Panc1 (cell line): ENCODE measurements at places on chromosomes 3 and 15.
A peak's percentile ranks its signal among the peaks of the same experiment; 100 is the strongest.

DNA sequence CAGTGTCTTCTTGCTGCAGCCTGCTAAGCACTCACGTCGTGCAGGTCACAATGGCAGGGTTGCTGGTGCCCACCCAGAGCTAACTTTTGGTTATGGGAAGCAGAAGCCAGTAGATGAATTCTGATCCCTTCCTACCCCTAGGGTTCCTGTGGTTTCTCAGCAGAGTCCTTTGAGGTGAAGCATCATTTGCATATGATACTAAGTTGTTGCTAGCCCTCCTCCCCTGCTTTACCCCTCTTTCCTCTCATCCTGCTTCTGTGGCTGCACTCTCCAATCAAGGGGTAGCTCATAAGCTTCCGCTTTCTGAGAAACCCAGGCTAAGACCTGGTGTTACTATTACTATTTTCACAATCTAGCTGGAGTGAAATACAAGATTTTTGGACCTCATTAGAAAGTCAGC lies 22.1 kb upstream of the HEG1 start:
- DNase-seq, result no peak

DNA sequence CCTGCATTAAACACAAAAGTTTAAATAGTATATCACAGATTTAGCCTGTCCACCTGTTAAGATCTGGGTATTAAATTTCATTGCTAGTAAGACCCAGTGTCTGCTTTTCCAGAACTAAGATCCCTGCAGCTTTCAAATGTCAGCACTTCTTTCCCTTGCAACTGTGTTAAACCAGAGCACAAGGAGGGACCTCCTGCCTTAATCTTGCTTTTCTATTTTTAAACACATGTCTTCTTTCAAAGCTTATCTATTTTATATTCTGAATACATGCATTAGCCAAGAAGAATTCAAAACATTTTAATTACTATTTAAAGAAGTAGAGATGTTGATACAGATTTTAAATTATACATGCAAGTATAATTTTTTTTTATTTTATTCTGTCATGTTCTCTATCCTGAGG lies 315.1 kb downstream of the ARPP21 start:
- no peak for DNase-seq

DNA sequence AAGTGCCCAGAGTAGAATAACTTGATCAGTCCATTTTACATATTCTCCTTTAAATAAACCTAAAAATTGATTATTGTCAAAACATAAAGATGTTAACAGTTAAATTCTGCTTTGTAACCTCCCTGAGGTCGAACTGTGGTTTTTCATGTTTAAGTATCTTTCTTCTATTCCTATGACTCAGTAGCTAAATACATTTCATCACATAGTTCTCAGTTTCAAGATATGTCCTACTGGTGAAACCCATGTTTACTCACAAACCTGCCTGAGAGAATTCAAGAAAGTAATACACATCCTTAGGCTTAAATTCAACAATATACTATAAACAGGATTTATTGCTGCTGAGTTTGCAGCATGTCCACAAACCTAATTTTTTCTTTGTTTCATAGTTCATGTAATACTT lies 692.9 kb downstream of the ZPLD1 start:
- DNase-seq, result no peak

DNA sequence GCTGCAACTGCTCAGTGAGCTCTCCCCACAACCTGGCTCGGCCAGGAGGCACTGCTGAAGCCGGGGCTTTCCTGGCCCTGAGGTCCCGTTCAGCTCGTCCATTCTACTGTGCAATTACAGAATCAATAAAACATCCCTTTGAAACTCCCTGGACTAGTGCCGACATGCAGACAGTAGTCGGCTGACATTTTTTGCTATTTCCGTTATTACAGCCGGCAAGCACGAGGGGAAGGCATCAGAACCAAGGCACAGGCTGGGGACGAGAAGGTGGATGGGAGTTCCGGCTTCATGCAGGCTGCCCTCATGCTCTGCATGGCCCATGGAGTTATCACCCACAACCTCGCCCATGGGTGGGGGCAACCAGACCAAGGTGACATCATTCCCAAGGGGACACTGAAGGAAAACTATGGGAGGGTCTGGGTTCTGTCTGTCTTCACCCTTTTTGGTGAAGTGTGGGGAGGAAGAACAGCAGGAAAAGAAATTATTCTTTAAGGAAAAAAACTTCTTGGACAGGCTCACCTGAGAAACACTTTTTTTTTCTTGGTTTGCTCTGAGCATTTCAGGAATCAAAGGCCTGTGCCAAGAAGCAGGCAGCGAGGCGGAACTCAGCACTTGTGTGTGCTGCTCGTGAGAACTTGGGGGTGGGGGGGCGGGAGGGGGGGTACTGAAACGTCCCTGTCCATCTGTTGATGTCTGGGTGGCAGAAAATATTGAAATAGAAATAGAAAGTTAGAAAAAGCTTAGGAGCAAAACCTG lies 154.5 kb downstream of the FOXP1 start:
- no peak for DNase-seq

- no peak for DNase-seq
Observed at GRCh38 chr3:109943181-109943580, 605.8 kb upstream of the DPPA4 start.

- no peak for DNase-seq
Observed at GRCh38 chr3:152818027-152818426, 16.9 kb upstream of the P2RY1 start.

DNA sequence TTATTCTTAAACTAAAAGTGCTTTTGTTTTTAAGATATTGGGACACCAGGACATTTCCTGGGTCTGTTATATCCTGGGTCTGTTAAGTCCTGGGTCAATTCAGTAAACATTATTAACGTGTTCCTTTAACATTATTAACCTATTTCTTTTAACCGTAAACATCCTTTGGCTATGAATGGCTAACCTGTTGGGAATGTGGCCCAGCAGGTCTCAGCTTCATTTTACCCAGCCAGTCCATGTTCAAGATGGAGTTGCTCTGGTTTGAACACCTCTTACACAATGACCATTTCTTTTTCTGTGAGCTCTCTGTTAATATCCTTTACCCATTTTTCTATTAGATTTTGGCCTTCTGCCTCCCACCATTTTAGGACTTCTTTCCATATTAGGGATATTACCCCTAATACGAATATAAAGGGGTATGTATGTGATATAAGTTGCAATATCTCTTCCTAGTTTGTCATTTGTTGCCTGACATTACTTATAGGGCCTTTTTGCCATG lies 88.9 kb upstream of the NEDD4 start:
- no peak for DNase-seq

GRCh38 chr15:90620379-90621067 lies 90.8 kb downstream of the CRTC3 start:
- no peak for DNase-seq

- DNase-seq, result no peak
Observed at GRCh38 chr15:39438799-39439592, 141.9 kb upstream of the THBS1 start.

DNA sequence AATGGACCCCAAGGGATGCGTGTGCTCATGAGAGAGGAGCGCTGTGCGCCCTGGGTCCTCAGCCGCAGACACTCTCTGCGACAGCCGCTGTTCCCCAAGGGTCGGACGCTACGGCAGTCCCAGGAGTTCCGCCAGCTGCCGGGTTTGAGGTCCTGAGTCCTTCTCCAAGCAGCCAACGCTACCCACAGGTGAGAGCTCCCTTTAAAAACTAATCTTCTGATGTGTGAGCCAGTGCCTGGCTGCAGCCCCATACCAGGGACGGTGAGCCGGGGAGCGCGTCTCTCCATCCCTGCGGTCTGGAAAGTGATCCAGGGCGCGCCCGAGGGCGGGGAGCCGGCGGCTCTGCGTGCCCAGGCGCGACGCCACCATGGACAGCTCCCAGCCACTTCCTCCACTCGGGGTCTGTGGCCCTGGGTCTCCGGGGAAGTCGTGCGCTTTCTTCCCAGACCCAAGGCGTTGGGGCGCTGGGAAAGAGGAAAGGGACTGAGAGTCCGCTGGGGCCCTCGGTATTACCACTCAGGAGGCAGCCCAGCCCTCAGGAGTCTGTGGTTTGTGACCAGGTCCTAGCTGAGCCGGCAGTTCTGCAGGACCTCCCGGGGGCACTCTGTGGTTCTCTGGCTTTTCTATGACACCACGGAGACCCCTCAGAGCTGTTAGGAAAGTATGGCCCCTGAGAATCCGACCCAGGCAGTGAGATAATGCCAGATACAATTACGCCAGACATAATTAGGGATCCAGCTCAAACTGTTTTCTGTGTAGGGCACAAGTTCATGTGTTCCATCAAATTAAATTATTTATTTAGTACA lies 1.4 kb downstream of the CEMIP start:
- DNase-seq, result no peak

GRCh38 chr3:156311431-156311830 lies 191.1 kb downstream of the KCNAB1 start:
- no peak for DNase-seq

GRCh38 chr3:31947671-31948091 lies 33.4 kb downstream of the OSBPL10 start:
- no peak for DNase-seq

DNA sequence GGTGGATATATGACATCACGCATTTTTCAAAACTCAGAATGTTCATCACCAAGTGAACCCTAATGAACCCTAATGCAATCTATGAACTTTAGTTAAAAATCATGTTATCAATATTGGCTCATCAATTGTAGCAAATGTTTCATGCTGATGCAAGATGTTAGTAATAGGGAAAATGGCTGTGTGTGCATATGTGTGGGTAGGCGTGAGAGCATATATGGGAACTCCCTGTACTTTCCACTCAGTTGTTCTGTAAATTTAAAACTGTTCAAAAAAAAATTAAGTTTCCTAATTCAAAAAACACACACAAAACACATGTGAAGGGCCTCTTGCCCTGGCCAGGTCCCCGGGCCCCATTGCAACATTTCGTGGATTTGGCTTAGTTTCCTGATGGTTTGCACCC lies 89.7 kb upstream of the PROK2 start:
- no peak for DNase-seq

- peak; percentile 64 for DNase-seq
Observed at GRCh38 chr3:21705769-21706168, 45.2 kb downstream of the ZNF385D start.

DNA sequence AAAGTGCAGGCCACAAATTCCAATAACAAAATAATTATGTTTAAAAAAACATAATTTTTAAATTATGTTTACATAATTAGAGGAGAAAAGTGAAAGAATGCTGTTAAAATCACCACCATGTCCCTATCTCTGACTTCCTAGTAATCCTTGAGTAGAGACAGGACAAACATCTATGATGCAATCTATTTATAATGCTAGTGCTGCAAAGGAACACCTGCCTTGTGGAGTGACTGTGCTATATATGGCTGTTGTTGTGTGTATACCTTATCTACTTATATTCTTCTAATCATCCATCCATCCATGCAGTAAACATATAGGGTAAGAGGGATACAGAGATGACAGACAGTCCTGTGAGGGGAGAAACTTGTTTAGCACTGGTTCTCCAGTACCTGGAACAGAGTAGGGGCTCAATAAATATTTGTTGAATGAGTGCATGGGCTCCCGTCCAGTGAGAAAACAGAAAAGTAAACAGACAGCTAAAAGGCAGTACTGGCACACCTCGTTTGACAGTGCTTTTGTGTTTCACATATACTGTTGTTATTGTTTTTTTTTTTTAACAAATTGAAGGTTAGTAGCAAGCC lies 229.3 kb upstream of the UBE2E1 start:
- peak; percentile 56 for DNase-seq

DNA sequence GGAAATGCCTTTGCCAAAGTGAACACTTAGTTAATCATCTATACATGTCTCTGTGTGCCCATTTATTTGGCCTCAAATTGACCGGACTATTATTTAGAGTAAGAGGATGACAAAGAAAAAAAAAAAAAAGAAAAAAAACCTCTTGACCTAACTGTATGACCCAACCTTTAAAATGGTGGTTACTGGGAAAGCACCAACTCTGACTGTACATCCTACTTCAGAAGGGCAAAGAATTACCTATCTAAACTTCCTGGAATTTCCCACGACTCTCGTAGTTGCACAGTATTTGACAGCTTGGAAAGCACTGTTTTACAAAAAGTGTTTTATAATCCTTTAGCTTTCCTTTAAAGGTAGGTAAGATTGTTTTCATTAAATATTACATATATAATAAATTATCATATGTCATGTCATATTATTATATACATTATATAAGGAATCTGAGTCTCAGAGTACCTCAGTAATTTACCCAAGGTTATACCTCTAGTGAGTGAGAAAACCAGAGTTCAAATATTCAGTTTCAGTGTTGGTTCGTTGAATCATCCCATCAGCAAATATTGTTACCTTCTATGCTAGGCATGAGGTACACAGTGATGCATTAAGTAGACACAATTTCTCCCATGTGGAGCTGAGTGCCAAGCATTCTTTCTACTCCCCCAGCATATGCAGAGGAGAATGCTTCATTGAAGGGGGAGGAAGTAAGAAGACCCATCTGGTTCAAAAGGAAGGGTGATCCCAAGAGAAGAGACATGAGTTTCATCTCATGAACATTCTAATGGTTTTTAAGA lies 5.0 kb downstream of the BCL2A1 start:
- peak; percentile 88 for DNase-seq

DNA sequence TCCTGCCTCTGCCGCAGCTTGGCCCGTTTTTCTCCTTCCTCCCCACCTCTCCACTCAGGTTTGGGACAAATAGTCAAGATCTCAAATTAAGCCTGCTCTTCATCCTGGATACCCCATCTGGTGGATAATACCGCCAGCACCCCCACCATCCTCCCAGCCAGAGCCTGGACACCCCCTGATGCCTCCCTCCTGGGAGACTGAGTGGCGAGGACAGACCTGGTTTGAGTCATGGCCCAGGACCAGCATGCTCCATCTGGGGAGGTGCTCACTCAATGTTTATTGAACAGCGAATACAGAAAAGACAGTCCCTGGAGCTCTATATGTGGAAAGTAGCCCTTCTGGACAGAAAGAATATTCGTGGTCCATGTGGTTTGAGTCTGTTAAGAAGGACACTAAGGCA lies 23.3 kb downstream of the CTSH start:
- DNase-seq, result no peak

GRCh38 chr15:32819448-32819847 lies 101.6 kb downstream of the GREM1 start:
- no peak for DNase-seq

DNA sequence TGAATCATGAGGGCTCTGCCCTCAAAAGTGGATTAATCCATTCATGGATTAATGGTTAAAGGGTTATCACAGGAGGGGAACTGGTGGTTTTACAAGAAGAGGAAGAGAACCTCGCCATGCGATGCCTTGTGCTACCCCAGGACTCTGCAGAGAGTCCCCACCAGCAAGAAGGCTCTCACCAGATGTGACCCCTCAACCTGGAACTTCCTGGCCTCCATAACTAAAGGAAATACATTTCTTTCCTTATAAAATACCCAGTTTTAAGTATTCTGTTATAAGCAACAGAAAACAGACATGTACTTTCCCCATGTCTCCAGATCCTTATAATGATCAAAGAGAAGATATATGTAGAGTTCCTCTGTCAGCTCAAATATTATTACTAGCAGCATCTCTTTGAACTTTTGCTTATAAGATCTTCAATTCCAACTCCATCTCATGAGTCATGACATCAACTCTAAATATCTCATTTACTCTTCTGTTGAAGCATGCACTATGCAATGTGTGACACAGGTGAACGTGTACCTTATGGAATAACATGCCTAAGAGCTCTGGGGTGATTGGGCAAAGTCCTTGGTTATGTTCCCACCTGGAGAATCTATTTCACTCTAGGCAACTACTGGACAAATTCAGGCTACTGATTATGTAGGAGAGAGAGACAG lies 37.5 kb upstream of the ZBTB38 start:
- peak; percentile 18 for DNase-seq
